ENCODE measurements at places on chromosomes 7 and 10.

DNA sequence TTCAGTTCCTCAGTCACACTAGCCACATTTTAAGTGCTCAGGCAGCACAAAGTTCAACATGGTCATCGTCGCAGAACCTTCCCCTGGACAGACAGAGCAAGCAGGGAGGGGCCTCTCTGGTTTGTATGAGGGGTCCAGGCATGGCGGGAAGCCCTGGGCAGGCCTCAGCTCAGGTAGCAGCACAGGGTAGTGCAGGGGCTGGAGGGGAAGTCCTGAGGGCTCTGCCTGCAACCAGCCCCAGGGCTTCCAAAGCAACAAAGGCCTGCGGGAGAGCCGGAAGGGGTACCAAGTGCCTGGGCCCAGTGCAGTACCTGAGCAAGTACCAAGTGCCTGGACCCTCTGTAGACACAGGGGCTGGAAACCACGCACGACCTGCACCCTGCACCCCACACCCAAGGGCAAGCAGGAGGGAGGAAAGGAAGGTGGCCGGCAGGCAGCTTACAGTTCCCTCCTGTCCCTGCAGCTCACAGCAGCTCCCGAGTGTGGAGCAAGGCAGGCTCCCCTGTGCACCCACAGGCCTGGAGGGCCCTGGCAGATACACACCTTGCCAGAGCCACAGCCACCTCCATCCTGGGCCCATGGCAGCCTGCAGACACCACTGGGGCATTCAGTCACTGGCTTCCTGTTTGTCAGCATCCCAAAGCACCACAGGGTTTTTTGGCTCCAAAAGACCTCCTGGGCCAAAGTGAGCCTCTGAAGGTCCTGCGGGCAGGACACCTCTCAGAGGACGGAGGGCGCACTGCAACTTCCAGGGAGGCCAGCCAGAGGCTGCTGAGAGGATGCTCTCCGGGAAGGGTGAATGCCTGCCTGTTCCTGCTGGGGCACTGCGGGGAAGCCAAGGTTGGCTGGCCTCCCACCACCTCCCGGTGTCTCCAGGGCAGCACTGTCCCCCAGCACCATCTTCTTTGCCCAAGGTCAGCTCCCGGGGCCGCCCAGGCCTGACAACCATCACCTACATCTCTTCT is 6.5 kb upstream of the RET start:
- DNase-seq: no peak

- no peak for DNase-seq
Observed at GRCh38 chr10:129936923-129937300, 27.2 kb downstream of the EBF3 start.

DNA sequence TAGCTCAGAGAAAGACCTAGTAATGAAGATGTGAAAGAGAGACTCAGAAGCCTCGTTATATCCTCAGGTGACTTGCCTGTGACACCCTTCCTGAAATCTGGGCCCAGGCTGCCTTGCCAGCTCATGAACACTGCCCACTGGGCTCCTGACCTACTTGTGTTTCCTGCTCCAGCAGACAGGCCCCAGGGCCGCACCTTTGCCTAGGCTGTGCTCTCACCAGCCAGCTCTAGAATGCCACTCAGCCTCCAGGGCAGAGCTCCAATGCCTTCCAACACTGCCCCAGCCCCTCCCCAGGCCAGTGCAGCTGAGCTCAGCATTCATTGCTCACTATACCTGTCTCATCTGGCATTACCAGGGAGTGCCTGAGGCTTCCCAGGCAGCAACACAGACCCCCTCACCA is 94.3 kb downstream of the DLG5 start:
- no peak for DNase-seq

- DNase-seq: no peak
Observed at GRCh38 chr10:93086289-93086688, 12.6 kb downstream of the CYP26A1 start.

- DNase-seq: peak; percentile 33
Observed at GRCh38 chr10:11177381-11177780, 159.7 kb downstream of the CELF2 start.

- DNase-seq: no peak
Observed at GRCh38 chr7:64881461-64882287, 21.4 kb upstream of the ZNF273 start.

DNA sequence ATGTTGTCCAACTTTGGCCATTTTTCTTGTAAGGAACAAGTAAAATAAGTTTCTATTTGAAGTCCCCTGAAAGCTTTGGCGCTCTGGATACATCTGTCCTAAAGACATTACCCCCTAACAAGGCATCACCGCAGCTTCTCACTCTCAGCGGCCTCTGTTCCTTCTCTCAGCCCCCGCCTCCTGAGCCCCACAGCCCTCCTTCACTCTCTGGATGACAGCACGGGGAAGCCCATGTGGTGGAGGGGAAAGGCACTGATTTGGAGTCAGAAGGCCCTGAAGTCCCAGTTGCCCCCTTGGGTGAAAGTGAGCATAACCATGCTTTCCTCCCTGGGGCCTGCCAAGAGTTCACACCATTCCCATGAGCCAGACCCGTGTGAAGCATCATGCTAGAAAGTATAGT is 4.6 kb downstream of the H2BK1 start:
- no peak for DNase-seq

GRCh38 chr7:105131033-105131656 is 117.1 kb downstream of the KMT2E start:
- no peak for DNase-seq

- no peak for DNase-seq
Observed at GRCh38 chr7:81165070-81165469, 246.2 kb upstream of the SEMA3C start.

DNA sequence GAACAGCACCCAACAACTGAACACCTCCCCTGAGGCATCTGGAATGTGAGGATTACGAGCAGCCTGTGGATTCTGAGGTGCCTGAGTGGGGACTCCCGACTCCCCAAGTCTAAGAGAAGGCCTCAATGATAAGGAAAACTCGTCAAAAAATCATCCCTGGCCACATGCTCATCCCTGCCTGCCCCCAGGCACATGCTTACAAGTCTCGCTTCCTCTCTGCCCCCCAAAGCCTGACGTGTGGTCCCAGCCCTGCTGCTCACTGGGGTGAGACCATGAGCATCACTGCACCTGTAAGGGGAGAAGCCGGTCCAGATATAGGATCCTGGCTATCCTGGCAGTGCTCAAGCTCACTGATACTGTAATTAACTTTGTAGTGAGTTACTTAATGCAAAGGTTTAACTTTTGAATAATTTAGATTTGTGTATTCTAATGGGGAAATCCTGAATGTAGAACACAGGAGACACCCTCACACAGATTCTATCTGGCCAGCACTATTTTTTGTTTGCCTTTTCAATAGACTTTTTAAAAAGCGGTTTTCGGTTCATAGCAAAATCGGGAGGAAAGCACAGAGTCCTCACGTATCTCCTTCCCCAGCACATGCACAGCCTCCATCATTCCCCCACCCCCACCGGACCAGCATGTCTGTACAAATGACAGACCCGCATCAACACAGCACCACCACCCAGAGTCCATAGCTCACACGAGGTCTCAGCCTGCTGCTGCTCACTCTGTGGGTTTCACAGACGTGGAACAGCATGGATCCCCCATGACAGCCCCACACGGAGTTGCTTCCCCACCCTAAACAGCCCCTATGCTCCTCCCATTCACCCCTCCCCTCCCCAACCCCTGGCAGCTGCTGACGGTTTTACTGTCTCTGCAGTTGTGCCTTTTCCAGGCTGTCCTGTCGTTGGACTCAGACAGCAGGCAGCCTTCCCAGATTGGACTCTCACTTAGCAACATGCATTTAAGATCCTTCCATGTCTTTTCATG is 167.9 kb downstream of the DIP2C start:
- DNase-seq: no peak

- DNase-seq: no peak
Observed at GRCh38 chr10:71848325-71849275, 2.5 kb downstream of the PSAP start.

- DNase-seq: peak; percentile 42
Observed at GRCh38 chr10:72525277-72525676, 100.6 kb downstream of the MICU1 start.

GRCh38 chr10:130020651-130021382 is 56.7 kb upstream of the EBF3 start:
- DNase-seq: peak; percentile 67

DNA sequence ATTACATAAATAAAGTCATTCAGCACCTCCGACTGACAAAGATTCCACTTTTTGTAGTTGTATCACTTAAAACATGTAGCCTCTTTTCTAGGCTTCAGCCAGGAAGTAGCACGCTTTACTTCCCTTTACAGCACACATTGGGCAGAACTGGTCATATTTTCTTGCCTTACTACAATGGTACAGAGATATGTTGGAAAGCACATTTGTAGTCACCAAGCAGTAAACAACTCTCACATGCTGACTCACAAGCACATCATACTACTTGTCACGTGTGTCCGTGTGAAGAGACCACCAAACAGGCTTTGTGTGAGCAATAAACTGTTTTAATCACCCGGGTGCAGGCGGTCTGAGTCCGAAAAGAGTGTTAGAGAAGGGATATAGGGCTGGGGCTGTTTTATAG is 1071.8 kb downstream of the DNAJB9 start:
- DNase-seq: no peak

DNA sequence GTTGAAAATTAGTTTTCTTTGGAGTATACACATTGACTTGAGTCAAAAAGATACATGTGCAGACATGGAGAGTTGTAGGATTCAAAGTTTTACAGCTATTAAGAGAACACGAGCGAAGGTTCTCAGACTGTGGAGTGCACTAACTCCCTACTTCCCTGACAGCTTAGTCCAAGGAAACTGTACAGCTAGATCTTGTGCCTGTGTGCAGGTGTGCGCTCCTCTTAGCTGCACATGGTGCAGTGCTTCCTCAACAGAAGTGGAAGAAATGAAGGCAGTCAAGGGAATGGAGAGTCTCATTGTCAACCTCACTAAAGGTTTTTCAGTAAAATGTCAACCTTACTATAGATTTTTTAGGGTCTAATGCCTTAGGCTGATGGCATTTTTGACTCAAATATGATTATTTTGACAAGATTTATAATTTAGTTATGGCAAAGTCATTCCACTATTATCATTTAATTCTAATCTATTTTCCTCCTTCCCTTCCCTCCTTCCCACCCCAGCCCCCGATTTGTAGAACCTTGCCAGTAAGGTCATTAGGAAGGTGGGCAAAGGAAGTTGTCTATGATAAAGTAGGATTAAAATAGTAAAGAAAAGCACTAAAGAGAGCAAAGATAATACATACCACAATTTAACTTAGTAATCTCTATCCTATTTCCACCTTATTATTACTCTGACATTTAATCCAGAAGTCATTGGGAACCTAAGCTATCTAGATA is 13.6 kb downstream of the PDK4 start:
- no peak for DNase-seq

DNA sequence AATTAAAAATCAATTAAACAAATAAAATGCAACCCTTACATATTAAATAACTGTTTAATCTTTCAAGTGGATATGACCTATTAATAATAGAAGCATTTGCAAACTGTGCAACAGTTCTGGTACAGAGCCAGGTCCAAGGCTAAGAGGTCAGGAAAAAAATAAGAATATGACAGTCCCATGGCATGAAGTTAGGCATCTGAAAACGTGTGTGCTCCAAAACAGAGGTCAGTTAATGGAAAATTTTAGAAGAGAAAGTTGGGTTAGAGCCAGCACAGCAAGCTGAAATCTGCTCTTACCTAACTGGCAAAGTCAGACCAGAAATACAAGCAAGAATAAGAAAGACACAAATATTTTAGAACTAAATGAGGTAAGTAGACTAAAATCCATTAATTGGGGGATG is 757.7 kb downstream of the GRM8 start:
- no peak for DNase-seq

GRCh38 chr10:58372607-58373441 is 12.4 kb upstream of the TFAM start:
- DNase-seq: no peak

DNA sequence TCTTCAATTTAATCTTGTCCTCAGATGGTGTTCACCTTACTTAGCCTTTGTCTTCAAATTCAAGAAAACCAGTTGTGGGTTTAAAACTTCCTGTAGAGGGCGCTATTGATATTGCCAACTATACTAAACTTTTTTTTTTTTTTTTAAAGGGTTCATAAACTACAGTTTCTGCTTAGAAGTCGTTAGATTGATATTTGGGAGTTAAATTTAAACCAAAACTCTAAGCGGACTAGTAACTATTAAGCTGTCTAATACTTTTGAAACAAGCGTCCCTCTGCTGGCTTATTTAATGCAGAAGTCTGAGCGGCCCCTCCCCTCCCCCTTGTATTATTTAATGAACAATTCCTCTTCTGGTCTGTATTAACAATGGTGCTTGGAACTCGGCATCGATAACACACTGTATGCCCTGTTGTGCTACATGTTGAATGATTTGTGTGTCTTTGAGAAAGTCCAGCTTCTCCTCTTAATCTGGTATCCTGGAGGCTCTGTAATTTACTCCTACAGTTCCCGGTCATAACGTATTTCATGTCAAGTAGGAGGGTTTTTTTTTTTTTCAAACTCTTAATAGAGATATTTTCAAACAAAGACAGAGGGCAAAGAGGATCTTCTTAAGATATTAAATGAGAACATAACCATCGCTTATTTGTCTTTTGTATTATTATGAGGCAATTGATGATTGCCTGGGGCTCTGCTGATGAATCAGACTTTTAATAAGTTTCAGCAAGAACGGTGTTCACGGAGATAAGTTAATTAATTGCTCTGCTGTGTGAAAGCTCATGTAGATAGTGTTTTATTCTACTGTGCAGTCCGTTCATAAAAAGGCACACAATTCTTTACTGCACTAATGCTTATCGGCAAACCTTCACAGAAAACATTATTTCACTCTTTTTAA is 22.6 kb upstream of the CREB5 start:
- peak; percentile 72 for DNase-seq

Data from fibroblast of skin of right biceps (primary cell).